ENCODE measurements at places on chromosomes 5 and 9.

GRCh38 chr9:27247756-27248155 lies 49.2 kb downstream of the EQTN start:
- no peak for DNase-seq

DNA sequence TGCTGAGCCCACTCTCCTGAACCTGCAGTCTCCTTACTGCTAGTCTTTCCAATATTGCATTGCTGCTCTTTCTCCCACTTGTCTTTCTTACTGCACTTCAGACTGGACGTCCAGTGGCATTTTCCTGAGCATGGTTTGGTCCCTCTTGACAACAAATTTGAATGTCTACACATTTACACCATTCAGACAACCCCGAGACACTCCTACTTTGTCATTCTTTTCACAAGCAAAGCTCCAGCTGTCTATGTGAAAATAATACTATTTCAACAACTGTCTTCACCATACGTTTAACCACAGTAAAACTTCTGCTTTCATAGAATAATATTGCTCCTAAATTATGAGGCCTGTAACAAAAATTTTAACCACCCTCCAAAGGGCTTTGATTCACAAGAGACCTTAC lies 10.4 kb upstream of the APTX start:
- DNase-seq = no peak

DNA sequence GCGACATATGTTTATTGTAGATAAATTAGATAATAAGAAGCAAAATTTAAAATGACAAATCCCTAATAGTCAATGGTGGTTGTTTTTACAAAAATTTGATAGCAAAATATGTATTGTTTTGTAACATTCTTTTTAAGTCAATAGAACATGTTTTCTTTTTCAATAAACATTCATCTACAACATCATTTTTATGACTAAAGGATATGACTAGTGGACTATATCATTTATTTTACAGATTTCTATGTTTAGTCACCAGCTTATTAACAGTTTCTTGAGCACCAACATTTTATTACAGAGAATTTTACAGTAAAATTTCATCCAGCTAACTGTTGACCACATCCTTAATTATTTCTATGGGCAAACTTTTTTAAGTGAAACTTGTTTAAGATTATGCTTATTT lies 114.7 kb upstream of the IL7R start:
- no peak for DNase-seq

GRCh38 chr5:38543886-38544285 lies 12.6 kb downstream of the LIFR start:
- DNase-seq = no peak

DNA sequence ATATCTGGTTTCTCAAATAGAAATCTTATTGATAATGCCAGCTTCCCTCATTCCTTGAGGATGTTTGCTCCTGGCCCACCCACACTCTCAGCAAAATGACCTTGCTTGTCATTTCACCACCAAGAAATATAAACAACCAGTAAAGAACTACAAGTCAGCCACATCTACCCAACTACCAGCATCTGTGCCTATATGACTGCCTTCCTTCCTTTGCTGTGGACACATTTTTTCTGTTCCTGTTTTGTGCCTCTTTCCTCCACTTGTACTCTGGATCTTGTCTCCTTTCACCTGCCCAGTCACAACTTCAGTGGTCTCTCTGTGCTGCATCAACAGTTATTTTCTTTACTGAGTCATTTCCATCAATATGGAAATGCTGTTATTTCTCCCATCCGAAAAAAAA lies 20.3 kb downstream of the KIF2A start:
- no peak for DNase-seq

DNA sequence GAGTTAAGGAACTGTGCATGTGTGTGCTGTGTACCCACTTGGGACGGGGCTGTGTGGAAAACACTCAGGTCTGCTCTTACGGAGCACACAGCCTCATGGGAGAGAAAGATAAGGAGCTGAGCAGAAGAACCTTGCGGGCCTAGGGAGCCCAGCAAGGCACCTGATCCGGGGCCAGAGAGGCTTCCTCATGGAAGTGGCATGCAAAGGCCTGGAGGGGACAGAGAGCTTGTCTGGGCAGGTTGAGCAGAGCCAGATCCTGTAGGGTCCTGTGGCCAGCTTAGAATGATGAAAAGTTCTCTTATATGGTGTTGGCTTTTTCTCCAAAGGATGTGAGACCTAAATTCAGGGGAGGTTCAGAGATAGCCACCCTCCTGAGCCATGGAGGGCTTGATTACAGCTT lies 45.2 kb downstream of the NEK6 start:
- DNase-seq = no peak

- DNase-seq = no peak
Observed at GRCh38 chr5:171094356-171094755, 214.7 kb upstream of the TLX3 start.

DNA sequence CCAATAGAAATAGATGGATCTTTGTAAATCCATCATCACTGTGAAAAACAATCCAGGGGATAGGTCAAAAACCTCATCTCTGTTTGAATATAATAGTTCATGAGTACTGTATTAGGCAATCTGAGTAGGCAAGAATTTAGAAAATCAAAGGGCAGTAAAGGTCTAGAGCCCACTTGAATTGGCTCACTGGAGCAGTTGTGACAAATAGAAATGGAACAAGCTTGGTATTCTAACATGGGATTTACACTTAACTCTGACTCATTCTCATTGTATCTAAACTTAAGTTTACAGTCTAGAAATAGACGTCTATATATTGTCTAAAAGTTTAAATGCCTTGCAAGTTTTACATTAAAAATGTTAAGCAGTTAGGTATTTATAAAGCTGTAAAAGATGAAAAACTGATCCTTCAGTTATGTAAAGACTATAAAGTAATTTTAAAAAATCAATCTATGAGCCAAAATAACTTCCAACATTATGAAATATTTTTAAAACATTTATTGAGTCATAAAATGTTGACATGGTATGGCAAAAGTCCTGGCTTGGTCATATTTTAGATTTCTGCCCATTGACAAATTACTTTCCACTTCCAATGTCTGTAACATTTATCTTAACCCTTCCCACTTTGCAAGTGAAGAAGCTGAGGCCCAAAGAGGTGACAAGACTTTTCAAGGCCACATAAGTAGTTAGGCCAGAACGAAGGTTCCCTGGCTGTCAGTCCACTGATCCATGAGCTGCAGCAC lies 203.7 kb upstream of the NREP start:
- DNase-seq = no peak

GRCh38 chr5:148910686-148911361 lies 84.4 kb downstream of the ADRB2 start:
- no peak for DNase-seq

- DNase-seq = no peak
Observed at GRCh38 chr5:10123254-10123989, 126.3 kb downstream of the ATPSCKMT start.

DNA sequence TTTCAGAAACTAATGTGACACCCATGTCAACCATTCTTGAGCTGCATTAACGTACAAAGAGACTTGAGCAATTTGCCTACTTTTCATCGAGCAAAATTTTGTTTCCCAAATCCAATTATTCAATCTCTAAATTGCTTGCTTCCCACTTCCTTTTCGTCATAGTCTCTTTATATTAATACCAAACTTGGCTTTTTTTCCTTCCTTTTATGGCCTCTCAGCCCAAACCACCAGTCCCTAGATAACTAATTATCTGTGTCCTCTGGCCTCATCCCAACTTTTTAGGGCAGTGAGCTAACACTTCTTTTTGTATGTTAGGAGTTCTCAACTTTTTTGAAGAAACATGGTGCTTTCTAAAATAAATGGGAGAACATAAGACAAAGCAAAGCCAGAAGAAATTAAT lies 155.5 kb upstream of the S1PR3 start:
- DNase-seq = no peak

DNA sequence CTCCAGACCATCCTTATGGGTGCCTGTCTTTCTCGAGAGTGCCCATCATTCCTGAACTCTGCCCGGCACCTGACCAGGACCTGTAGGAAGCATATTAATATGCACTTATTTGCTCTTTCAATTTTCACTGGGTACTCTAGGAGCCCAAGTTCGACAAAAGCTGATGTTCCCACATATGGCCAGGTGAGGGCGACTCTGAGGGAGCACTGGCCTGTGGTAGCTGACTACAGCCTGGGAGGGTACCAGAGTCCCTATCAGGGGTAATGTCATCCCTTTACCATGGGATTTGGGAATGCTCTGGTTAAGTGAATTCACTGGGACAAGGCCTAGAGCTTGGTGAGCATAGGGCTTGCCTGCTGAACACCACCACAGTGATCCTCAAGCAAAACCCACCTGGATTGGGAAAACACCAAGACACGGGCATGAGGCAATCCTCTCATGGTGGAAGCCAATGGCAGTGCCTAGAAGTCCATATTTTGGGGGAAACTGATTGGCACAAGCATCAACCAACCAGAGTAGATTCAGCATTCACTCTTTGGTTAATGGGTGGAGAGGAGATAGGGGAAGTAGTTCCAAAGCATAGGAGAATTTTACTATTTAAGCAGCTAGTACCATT lies 112.2 kb downstream of the MTX3 start:
- no peak for DNase-seq

GRCh38 chr9:137318602-137319001 lies 16.5 kb upstream of the NRARP start:
- DNase-seq = no peak

DNA sequence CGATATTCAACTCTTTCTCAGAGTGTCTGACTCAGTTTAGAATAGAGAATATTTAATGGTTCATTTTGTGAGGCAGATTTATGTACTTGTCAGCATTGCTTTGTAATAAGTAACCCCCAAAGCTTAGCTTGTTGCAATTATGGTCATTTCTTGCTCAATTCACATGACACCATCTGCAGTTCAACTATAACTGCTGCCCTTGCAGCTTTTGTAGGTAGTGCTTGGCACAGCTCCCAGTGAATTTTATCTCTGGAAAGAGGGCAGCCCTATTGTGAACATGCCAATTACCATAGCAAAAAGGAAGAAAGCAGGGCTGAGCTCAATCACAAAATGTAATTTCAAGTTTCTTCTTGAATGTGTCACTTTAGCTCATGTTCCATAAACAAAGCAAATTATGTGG lies 1587.7 kb upstream of the ACO1 start:
- DNase-seq = no peak

DNA sequence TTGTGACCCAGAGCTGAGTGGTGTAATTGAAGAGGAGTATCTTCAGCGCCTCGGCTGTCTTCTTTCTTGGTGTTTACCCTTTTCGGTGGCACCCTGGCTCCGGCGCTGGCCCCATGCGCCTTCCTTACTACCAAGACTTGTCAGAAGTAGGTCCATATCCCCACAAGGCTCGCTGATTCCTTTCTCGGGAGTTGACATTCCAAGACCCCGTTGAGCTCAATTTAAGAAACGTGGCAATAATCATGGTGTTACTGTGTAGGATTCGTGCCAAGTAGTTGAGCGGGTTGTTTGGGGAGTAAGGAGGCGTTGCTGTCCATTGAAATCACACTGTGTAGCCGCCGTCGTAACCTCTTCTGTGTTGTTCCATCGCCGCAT lies 795 bp downstream of the NDUFAF2 start:
- no peak for DNase-seq

GRCh38 chr5:118491351-118491750 lies 497.0 kb downstream of the DTWD2 start:
- DNase-seq = no peak
